Natural killer cell (primary cell): ENCODE measurements at places on chromosomes 2 and 18.

DNA sequence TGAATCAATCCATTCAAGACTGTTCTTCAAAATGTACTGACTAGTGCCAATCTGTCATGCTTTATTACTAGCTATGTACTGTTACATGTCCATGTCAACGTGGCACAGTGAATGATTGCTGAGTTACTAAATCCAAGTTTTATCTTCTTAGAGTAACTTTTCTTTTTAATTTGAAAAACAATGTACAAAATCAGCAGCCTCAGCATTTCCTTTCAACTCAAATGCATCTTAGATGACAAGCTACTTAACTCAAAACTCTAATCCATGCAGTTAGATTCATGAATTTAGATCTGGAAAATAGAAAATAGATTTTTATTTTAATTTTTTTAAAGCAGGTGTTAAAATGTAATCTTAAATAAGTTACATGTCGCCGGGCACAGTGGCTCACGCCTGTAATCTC is 174.2 kb downstream of the CAPN13 start:
- no peak overlapping the region for H3K4me3 ChIP-seq
- H3K27me3 ChIP-seq: no peaks in the 10 kb centered on the region
- peaks cover 2% of the 10 kb centered on the region for H3K4me1 ChIP-seq
- H3K27ac ChIP-seq: no peak overlapping the region

DNA sequence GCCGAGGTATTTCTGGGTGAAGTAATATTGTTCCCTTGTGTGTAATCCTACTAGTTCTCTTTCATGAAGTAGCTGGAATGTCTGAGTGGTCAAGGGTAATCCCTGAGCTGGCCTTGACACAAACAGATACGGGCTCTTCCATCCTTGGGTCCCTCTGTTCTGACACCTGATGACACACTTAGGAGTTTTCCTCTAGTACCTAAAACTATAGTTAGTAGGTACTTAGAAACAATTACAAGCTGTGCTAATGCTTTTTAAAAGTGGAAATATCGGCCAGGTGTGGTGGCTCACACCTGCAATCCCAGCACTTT is 59.2 kb upstream of the IL1R1 start:
- no peaks in the 10 kb centered on the region for H3K36me3 ChIP-seq
- H3K27me3 ChIP-seq: no peaks in the 10 kb centered on the region
- DNase-seq: no peak
- H3K4me1 ChIP-seq: peaks cover 21% of the 10 kb centered on the region
- H3K4me3 ChIP-seq: no peak overlapping the region

DNA sequence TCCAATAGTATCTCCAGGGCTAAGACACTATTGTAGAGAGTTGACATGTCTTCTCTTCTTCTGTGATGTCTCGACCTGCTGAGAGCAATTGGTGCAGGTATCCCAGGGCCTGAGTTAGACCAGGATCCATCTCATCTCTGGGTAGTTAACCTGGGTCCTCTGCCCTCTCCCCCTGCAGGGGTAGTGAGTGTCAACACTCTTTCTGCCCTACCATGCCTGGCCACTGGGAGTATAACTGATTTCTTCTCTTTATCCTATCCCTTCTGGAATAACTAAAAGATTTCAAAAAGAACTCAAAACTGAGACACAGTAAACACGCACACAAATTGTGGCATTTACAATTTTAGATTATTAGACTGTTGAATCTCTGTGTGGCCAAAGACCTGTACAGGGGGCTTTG is 20.8 kb upstream of the SIX3 start:
- H3K4me3 ChIP-seq: no peak overlapping the region
- no peaks in the 10 kb centered on the region for H3K36me3 ChIP-seq
- DNase-seq: no peak
- no peaks in the 10 kb centered on the region for H3K4me1 ChIP-seq
- H3K27ac ChIP-seq: no peak overlapping the region

DNA sequence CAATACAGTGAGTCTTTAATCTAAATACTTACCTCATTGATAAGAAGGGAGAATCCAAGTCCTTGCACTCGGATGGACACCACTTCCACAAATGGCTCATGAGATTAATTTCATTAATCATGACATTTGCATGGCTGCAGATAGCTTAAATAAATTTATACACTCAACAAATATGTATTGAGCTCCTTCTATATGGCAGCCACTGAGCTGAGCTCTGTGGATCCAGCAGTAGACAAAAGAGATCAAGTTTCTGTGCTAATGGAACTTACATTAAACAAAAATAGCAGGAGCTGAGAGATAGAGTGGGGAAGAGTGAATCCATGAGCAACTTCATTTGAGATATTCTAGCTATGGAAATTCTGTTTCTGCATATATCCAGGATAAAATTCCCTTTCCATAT is 44.4 kb downstream of the RAB27B start:
- no peak overlapping the region for H3K4me3 ChIP-seq
- no peaks in the 10 kb centered on the region for H3K36me3 ChIP-seq
- no peaks in the 10 kb centered on the region for H3K4me1 ChIP-seq
- H3K27ac ChIP-seq: no peak overlapping the region
- H3K27me3 ChIP-seq: no peaks in the 10 kb centered on the region

GRCh38 chr2:218501665-218502064 is 66.5 kb downstream of the USP37 start:
- no peaks in the 10 kb centered on the region for H3K27me3 ChIP-seq
- DNase-seq: no peak
- peaks cover 21% of the 10 kb centered on the region for H3K36me3 ChIP-seq
